Midbrain (tissue), 1 donor: ENCODE measurements at places on chromosomes 6 and 20.

DNA sequence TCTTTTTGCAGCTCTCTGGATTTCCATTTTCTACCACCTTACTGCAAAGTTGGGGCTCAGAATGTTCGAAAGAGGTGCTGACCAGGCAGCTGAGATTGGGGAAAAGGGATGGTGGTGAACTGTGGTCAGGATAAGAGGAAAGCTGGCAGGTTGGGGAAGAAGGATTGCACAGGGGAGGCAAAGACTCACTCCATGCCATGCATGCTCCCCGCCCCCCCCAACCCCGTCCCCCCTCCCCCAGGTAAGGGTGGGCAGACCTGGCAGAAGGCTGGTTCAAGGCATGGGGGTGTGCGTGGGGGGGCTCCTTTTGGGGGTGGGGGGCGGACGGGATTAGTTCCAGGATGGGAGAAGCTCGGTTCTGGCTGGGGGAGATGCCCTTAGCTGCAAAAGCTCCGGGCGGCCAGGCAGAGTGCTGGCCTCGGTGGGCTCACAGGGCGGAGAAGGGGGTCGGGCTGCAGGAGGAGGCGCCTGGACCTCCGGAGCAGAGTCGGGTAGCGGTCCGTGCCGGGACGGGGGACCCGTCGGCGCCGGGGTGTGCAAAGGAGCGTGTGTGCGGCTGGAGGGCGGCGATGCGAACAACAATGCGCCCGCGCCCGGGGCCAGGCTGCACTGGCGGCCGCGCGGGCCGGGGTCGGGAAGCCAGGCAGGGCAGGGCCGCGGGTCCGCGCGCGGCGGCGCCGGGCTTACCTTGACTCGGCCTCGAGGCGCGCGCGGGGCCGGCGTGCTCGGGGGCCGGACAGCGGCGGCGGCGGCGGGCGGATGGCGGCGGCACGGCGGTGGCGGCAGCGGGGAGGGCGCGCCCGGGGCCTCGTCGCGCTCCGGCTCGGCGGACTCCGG lies 880 bp downstream of the ADNP start:
- no peak for DNase-seq

- peak; percentile 23 for DNase-seq
Observed at GRCh38 chr6:42453654-42454427, 2.1 kb upstream of the TRERF1 start.

GRCh38 chr20:45935416-45936046 lies 1.0 kb downstream of the PCIF1 start:
- peak; percentile 60 for DNase-seq

DNA sequence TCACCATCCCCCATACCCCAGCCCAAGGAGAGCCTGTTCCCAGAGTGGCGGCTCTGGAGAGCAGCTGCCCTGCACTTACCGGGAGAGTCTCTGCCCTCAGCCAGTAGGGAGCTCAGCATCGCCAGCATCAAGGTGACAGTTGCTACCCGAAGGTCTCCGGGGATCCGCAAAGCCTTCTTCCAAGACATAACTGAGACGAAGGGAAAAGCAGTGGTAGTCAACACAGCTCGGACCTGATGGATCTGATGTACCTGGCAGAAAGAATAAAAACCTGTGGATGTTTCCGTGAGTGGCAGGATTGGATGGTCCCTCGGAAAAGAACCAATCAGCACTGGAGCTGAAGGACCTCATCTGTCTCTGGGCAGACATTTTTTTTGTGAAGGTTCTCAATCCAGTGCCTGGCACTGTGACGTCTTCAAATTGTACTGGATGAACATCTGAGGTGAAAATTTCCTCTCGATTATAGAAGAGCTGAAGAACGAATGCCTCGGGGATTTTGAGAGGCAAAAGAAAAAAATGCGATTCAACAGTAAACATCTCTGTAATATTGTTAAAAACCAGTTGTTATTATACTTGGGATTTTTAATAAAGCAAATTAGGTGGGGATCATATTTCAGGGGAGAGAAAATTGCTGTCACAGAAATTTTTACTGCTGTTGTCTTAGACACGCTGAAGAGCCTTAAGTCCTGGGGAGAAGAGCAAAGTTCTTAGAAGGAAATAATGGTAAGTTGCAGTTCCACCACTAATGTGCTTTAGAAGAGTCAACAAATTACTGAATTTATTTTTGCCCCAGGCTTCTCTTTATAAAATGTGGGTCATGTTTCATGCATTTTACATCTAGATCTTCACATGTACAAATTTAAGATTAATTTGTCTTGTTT lies at the start of gene HLA-DQB1:
HLA-DQB1 (minus strand) TSS at position 238 of the 881 bp plus-strand sequence; CDS start at position 188, 50 bp downstream.
- DNase-seq: peak; percentile 45
